ENCODE measurements at places on chromosomes 2 and 18. TPM values are rescaled to one million over a fixed set of nuclear protein-coding genes. Genes with fewer than 3 reads are reported as not detected.

DNA sequence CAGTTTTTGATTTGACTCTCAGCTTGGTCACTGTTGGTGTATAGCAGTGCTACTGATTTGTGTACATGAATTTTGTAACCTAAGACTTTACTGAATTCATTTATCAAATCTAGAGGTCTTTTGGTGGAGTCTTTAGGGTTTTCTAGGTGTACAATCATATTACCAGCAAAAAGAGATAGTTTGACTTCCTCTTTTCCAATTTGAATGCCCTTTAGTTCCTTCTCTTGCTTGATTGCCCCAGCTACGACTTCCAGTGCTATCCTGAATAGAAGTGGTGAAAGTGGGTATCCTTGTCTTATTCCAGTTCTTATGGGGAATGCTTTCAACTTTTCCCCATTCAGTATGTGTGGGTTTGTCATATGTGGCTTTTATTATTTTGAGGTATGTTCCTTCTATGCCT is 312.9 kb upstream of the REV1 start:
- no peak for DNase-seq

CYP1B1 gene
- total RNA-seq, result 155 TPM

FZD7 gene
- total RNA-seq, result 11.1 TPM

DAPL1 gene
- not detected for total RNA-seq

- DNase-seq, result no peak
Measured at GRCh38 chr2:127770973-127771735, 39.8 kb downstream of the WDR33 start.

ANKRD44 gene
- 32.7 TPM for total RNA-seq

OTOS gene
- not detected for total RNA-seq

DNA sequence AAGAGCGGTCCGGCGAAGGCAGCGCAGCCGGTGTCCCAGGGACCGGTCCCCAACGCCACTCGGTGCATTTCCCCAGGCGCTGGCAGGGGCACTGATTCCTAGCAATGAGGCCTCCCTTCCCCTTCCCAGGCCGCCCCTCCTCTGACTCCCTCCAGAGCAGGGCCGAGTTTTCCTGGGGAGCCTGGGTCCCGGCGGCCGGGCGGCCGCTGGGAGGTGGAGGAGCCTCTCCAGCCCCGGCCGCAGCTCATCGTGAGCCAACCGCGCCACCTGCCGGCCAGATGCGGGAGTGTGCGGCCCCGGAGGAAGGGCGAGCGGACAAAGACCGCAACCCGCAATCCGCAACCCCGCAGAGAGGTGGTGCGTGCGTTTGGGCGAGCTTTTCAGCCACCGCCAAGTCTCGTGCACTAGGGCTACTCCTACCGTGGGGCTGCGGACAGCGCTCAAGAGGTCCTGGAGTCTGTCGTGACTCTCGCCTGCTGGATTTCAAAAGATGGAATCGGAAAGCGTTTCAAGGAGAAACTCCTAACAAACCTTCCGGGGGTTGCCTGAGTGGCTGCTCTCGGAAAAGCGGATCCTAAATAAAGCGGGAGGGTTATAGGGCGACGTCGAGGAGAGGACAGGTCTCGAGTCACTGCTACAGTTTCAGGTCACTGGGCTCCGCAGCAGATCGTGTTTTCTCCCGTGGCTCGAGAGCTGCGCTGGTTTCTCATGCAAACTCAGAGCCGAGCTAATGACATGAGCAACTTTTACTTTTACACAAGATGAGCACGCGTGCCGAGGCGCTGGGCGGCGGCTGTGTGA is 1.5 kb upstream of the EPHA4 start:
- DNase-seq, result peak; percentile 92

DNA sequence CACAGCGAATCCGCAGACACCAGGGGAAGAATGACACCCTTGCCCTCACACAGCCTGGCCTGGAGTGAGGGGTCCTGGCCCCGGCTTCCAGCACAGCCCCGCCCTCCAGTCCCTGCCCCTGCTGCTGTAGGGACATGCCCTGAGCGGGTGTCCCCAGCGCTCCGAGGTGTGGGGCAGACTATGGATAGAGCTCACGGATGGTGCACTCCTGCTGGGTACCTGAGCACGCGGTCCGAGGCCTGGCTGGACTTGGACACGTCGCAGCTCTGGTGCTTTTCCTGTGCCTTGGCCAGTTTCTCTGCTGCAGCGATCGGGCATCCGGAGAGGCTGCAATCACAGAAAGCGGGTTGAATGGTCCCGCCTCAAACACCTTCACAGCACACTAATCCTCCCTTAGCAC is 165.7 kb upstream of the PXDN start:
- no peak for DNase-seq

HTR2B gene
- 0.94 TPM for total RNA-seq

DNA sequence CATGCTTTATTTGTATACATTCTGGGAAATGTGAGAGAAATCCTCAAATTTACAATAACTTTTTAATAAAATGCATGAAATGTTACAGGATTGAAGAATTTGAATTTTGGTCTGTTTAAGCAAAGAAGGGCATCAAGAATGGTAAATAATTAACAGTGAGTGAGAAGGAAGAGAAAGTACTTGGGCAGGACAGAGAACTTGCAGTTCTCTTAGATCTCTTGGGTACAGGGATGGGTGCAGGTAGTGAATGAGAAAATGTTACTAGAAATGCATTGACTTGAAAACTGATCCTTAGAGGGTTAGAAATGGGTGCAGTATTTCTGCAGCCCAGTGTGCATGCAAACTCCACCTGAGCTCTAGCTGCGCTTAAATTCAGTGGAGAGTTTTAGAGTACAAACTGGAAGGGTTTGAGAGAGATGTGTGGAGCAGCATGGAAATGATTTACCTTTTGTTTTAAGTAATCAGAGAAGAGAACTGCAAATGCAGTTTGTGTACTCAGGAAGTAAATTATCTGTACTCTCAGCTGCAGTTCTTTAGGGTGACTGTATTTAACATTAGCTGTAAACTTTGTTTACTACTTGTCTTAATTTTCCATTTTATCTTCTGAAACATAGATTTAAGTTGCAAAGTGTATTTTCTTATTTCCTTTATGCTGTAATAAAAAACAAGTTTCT is 51.0 kb upstream of the RAB27B start:
- DNase-seq, result no peak

DNA sequence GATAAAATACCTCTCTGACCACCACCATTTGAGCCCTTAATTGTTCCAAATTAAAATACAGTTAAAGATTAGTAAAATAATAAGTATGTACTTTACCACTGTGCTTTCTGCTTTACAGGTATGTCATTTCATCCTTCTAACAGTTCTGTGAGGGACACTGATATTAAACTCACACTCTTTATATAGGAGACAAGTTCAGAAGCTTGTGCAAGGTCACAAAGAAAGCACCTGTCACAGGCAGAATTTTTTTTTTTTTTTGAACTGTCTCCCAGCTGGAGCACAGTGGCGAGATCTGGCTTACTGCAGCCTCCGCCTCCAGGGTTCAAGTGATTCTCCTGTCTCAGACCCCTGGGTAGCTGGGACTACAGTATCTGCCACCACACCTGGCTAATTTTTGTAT is 21.6 kb upstream of the GPR75 start:
- no peak for DNase-seq

DNA sequence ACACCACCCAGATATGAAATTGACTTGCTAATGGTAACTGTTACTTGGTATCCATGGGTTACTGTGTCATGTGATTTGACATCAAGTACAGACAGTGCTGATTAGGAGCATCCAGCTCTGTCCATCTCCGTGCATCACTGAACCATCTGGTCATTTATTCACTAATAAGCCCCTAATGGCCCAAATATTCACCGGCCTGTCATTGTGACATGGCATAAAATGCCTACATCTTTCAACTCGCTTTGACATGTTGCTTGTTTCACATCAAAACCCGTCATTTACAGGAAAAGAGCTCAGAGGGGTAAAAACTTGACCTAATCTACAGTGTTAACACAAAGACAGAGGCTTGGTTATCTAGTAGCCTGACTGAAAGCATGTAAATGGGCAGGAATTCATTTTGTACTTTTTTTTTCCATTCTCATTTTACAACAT is 308.9 kb upstream of the ATP5MC3 start:
- DNase-seq, result peak; percentile 23

DNA sequence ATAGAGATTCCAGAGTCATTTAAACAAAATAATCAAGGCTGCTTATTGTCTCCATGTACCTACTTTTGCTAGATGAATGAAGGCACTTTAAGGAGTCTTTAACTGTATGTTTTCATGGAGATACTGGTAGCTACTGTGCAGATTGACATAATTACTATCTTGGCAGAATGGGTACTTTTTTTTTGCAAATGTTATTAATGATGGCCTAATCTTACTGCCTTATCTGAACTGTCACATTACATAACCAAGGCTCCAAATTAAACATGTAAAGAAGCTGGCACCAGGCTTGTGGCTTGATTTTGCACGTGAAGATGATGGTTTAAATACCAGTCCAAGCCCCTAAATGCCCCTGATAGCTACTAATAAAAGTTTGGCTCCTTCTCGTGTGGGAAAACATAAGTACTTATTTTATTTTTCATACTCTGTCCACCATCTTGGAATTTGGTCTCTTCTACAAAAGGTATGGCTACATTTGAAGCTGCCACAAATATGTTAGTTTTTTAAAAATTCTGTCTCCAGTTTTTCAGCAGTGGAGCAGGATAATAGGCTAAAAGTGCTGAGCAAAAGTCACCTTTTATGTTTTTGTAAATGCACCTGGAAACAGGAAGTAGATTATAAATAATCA is 4.1 kb downstream of the TRIB2 start:
- no peak for DNase-seq

DIPK1C gene
- total RNA-seq, result not detected

AGAP1 gene
- total RNA-seq, result 25.4 TPM

FHOD3 gene
- total RNA-seq, result 1.0 TPM

DNA sequence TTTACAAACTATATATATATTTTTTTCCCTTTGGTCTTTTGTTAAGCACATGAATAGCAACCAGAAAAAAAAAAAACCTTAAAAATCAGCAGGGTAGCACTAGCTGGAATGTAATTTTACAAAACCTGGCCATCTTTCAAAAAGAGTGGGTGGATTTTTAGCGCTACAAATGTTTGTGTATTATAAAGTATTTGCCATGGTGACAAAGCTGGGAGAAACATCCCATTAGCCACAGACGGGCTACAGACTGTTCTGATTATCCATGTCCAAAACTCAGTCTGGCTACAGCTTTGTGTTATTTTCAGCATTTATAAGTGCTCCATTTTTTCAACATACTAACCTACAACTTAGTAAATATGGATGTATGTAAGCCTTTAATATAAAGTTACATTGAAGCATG is 249.5 kb upstream of the TANK start:
- no peak for DNase-seq

DNA sequence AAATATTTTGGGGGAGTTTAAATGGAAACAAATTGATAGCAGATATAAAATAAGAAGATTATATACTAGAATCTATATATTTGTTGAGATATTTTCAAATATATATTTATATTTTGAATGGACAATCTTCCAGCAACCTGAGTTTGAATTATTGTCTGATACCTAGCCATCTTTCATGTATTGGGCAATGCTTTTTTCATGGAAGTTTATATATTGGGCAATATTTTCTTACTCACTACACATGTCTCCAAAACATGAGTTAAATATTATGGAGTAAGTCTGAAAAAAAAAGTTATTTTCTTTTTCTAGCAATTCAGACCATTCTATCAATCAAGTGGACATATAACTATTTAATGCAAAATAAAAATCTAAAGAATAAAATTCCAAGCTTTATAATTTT is 295.2 kb downstream of the NYAP2 start:
- no peak for DNase-seq

GRCh38 chr2:76749858-76750257 is 772.3 kb downstream of the LRRTM4 start:
- DNase-seq, result no peak

DNA sequence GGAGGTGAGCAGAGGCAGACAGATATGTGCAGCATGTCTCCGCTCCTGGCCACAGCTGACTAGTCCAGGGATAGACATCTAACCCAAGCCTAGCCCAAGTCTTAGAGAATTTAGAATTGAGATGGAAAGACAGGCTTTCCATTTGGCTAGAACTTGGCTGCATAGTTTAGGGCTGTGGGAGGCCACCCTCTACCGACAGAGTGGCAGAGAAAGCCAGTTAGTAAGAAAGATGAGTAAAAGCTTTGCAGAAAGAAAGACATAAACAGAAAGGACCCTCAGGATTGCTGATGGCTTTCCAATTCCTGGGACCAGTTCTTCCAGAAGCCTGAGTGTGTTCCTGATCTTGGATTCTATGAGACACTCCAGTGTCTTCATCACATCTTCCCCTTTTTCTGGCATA is 62.1 kb downstream of the DYM start:
- no peak for DNase-seq

GRCh38 chr2:21262426-21262940 is 138.7 kb downstream of the TDRD15 start:
- no peak for DNase-seq

SH2D6 gene
- 0.60 TPM for total RNA-seq

GRCh38 chr2:191108331-191108730 is 42.5 kb downstream of the STAT4 start:
- DNase-seq, result no peak

PCARE gene
- 0.05 TPM for total RNA-seq

DNA sequence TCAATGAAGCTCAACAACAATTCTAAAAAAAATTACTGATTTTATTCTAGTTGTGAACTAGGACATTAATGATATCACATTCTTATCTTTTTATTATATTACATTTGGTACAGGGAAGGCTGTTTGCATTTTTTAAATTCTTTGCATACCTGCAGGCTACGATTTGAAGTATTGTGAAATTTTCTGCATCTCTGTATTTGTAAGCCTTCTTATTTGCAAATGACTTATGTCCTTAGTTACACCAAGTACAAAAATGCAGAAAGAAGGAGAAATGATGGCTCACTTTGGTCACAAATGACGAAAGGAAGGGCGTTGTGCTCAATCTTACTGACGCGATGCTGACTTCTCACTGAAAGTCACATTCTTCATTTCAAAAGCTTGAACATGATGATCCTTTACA is 227.5 kb upstream of the SOX11 start:
- DNase-seq, result no peak

- DNase-seq, result no peak
Measured at GRCh38 chr2:171702781-171703556, 15.7 kb downstream of the DYNC1I2 start.

DNA sequence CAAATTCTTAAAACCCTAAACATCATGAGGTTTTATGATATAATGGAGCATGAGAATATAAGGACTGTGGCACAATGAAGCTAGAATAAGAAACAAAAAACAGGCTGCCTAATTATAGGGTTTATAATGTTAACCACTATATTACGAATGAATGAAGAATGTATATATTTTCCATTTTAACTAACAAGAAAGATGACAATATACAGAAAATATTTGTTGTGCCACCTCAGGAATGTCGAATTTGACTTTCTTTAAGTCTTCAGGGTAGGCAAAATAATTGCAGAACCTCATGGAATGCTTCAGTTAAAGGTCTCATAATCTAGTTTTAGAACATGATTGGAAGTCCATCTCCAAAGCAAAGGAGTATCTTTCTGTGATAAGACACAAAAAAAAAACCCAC is 282.9 kb upstream of the SLC8A1 start:
- no peak for DNase-seq

SNTG2 gene
- 3.2 TPM for total RNA-seq
